Hematopoietic multipotent progenitor cell treated with erythropoietin and hydrocortisone succinate and interleukin-3 and kit ligand, for 6 days (in vitro differentiated cells): ENCODE measurements at places on chromosomes 3 and 15.

GRCh38 chr3:48285132-48285531 lies 44.2 kb downstream of the ZNF589 start:
- no peak for DNase-seq

DNA sequence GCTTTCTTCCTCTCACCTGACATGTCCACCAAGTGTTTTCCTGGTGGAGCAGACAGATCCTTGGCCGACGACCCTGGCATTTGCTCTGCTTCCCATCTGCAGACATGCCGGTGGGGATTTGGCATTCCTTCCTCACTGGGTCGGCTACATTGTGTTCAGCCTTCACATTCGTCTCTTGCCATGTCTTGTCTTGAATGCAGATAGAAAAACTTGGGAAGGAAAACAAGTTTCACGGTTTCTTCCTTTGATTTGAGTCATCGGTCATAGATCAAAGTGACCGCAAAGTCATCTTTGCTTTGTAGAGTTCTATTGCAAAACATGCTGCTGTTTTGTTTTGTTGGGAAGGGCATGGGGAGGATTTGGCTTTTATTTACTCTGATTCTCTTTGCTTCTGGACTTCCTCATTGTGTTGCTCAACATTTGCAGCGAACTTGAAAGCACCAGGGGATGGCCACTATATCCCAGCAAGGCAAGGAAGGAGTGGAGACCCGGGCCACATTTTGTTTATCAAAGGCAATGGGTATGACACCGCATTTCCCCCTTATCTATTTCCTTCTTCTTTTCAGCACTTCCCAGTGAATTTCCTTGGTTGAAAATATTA lies 321.3 kb downstream of the CACNA2D3 start:
- DNase-seq, result no peak

DNA sequence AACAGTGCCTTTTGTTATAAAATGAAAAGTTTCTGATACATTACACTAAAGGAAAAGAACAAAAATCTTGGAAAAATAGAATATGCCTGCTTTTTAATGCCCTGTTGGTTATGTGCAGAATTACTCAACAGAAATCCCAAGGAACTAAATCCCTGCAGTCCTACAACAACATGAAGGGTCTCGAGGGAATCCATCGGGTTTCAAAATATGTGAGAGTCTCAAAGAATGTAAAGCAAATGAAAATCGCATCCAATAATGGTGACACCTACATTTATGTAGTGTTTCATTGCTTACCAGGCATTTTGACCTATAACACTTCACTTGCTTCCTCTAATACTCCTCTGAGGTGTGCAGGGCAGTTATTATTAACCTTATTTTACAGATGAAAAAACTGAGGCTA lies 411.3 kb downstream of the FOXP1 start:
- no peak for DNase-seq

- peak; percentile 75 for DNase-seq
Observed at GRCh38 chr3:146577662-146578061, 27.5 kb downstream of the PLSCR5 start.

DNA sequence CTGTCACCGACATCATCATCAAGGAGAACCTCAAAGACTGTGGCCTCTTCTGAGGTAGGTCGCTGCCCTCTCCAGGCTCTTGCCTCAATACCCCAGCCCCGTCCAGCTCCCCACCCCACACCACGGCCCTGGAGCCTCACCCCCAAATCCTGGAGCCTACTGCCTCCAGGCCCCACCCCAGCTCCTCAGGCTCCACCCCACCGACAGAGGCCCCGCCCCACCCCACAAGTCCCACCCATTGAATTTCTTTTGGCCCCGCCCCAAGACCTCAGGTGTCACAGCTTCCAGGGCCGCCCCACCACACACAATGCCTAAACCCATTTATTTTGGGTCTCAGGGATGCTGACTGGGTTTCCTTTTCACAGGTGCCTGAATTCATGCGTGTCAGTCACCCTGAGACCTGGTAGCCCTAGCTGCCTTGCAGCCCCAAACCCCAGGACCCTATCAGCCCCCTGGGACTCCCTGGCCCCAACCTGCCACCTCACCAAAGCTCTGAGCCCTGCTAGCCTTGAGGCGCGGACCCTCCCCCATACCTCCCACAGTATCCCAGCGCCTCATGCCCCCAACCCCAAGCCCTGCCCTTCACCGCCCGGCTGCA lies 3.6 kb downstream of the GNAT1 start:
- DNase-seq, result peak; percentile 47

DNA sequence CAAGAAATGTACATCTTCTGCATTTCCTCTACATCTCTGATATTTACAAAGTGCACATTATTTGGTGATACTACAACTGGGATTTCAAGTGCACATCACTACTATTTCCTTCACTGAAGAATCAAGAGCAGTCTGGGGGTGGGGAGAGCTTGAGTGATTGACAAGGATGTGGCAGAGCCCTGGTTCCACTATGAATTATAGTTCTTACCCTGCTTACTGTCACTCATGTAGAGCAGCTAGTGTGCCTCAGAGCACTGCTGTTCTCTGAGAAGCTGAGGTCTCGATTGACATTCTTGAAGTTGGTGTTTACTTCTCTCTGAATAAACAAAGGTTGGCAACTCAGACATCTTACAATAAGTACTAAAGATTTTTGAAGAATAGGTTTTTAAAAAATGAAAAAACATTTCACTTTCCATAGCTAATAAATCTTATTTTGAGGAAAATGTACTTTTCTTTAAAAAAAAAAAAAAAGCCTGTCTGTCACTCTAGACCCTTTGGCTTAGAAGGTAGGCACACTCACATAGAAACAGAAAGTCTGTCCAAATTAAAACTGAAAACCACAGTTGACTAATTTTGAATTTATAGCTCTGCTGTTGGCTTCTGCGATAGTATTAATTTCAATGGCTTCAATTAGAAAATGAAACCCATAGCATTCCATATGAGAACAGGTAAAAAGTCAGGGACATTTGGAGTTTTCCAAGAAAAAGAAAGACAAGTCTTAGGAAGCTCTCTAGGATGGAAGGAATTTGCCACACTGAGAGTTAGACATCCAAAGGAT lies 5.6 kb downstream of the GREM1 start:
- DNase-seq, result no peak

DNA sequence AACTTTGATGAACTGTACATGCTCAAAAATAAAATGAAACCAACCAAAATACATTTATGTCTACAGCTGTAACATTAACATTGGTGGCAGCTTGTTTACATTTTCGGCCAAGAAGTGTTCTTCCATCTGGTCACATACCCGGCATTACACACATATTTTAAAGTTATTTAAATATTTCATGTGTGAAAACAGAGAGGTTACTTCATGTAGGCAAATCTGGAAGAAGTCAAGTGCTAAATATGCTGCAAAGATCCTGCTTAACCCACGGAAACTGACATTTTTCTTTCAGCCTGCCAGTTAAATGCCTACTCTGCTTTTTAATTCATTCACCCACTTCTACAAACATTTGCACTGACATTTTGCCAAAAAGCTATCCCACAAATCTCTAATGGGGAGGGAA lies 69.7 kb downstream of the MB21D2 start:
- no peak for DNase-seq

GRCh38 chr15:52097180-52097579 lies 15.4 kb downstream of the BCL2L10 start:
- DNase-seq, result peak; percentile 42

DNA sequence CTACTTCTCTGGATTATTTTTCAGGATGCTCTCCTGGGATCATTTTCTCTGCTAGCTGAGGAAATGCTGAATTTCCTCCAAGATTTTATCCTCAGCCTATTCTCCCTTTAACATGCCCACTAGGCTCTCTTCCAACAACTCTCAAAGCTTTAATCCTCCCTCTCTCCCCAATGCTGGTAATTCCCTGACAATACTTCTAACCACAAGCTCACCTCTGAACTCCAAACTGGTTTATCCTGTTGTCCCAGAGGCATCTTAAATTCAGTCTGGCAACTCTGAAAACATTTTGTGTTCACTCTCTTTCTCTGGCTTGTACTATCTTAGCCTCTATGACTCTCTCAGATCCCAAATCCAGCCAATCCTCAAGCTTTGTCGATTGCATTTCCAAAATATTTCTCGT lies 490.3 kb downstream of the MECOM start:
- no peak for DNase-seq

- DNase-seq, result no peak
Observed at GRCh38 chr15:90859234-90860131, 8.9 kb upstream of the FURIN start.

DNA sequence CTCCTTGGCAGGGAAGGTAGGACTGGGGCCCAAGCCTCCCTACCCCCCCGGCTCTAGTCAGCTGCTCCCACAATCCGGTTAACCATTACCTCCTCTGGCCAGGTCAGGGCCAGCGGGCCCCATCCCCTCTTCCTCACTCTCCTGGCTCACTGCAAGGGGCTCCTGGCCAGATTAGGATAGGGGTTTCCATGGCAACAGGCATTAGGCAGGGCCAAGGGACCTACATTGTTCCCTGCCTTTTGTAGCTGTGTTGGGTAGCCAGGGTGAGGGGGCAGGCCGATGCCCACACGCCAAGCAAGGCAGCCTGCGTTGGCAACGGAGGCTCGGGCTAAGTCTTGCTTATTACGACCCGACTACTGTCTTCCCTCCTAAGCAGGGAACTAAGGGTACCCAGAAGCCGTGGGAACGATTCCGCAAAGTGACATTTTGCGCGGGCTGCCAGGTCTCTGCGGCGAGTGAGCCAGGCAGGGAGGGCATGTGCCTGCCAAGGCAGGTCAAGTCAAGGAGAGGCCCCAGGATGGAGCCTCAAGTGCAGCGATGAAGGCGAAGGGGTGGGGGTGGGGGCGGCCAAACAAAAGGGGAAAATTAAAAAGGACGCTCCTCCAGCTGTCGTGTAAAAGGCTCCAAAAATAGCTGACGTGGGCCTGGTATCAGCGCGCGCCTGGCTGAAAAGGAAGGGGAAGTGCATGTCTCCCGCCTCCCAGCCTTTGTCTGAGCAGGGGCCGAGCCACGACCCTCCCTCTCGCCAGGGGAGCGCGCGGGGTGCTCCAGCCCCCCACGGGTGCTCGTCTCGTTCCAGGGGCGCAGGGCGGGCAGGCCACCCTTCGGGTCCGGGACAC lies 919 bp downstream of the IDH2 start:
- peak; percentile 76 for DNase-seq

DNA sequence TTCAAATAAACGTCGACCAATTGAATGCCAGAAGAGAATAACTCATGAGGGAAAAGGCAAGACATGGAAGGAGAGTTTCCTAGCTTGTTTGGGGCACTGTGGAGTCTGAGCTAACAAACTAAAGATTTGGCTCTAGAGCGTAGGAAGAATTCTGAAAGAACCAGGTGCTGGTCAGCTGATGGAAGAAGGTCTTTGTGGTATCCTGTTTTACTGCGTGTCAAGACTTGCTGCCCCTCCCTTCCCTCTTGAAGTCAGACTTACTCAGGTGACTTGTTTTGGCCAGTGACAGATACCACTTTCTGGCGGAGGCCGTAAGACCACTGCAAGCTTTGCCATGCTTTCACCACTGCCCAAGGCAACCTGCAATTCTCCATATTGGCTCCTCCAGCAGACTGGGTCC lies 673 bp upstream of the HCLS1 start:
- DNase-seq, result no peak

- DNase-seq, result peak; percentile 29
Observed at GRCh38 chr15:81398910-81399551, 25.0 kb upstream of the TMC3 start.

DNA sequence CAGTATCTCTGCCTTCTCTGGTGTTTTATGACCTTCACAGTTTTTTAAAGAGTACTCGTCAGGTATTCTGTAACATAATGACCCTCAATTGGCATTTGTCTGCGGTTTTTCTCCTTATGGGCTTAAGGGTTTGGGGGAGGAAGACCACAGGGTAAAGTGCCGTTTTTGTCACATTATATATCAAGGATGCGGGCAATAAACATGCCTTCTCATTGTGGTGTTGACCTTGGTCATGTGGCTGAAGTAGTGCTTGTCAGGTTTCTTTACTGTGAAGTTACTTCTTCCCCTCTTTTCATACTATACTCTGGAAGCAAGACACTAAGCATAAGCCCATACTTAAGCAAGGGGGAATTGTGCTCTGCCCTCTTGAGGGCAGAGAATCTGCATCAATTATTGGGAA lies 16.6 kb downstream of the CAPN3 start:
- DNase-seq, result peak; percentile 29

GRCh38 chr15:38093931-38094330 lies 158.7 kb upstream of the SPRED1 start:
- DNase-seq, result peak; percentile 29

DNA sequence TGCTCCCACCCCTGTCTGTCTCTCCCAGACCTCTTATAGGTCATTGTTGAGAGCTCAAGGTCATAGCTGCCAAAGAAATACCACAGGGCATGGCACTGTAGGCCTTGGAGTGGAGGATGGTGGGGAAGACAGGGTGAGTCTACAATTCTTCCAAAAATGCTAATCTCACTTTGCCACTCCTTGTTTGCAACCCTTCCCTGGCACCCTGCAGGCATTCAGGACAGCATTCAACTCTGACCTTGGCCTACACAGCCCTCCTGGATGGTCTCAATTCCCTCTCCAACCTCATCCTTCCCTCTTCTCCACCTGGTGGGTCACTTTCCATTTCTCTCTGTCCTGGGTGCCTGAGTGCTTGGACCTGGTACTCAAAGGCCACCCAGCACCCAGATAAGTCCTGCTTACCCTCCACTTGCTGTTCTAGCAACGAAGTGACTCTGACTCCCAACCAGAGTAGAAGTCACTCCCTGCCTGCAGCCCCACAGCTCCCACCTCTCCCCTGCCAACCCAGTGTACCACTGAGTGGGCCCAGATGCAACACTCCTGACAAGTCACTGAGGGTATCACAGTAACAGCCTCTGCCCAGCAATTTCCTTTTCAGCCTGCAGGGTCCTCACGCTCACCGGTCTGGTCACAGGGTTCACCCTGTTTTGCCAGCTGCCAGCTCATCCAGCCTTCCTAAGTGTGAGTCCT lies 36.6 kb downstream of the AMOTL2 start:
- DNase-seq, result no peak

DNA sequence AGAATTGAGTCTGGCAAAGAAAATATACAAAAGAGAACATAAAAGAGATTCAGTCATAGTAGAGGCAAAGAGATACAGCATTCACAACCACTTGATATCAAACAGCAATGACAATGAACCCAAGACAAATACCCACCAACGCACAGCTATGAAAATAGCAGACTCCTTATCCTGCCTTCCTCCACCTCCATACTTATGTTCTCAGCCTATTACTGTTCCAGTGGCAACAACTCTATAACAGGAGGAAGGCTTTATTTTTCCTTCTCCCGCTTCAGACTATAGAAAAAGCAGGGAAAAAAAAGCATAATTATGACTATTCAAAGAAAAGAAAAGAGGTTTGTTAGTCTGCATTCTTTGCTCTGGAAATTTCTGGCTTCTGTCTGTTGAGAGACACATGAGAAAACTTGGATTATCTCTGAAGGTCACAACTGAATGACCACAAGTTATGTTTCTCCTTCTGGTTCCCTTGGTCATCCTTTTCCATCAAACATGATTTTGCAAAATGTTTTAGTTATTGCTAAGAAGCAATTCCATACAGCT lies 81.2 kb upstream of the PLXND1 start:
- DNase-seq, result no peak

DNA sequence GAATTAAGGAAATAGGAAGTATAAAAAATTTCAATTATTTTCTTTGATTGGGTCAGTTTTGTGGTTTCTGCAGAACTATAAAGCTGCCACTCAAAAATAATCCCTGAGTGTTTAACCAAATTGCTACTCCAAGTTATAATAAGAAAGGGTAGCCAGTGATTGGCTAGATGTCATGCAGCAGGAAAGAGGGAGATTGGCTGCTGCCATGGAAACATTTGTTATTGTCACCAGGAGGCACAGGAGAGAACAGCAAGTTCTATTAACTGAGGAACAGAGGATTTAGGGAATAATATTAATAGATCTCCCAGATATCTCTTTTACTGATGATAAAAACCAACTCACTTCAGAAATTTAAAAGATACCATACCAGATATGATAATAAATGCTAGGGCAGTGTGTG lies 42.6 kb downstream of the CLDN1 start:
- no peak for DNase-seq

- DNase-seq, result no peak
Observed at GRCh38 chr3:65728138-65728537, 310.6 kb downstream of the MAGI1 start.
